ENCODE measurements at places on chromosomes 1 and 21. TPM values are rescaled to one million over a fixed set of nuclear protein-coding genes. Genes with fewer than 3 reads are reported as not detected.

GRCh38 chr1:65986146-65986545 lies 193.5 kb downstream of the PDE4B start:
- no peak for DNase-seq

The GSTM1 gene
- total RNA-seq = 166 TPM

DNA sequence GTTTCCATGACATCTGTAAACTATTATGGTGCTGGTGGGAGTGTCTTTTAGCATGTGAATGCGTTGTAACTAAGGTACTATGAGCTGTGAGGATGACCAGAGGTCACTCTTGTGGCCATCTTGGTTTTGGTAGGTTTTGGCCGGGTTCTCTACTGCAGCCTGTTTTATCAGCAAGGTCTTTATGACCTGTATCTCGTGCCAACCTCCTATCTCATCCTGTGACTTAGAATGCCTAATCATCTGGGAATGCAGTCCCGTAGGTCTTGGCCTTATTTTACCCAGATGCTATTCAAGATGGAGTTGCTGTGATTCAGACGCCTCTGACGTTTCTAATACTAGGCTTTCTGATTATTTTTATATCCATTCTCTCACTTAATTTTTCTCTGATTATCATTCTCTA lies 9.4 kb downstream of the NCAM2 start:
- no peak for DNase-seq

- no peak for DNase-seq
Measured at GRCh38 chr1:34743775-34744174, 11.1 kb upstream of the GJB5 start.

The FMO4 gene
- total RNA-seq = 2.1 TPM

The ASPM gene
- 72.2 TPM for total RNA-seq

DNA sequence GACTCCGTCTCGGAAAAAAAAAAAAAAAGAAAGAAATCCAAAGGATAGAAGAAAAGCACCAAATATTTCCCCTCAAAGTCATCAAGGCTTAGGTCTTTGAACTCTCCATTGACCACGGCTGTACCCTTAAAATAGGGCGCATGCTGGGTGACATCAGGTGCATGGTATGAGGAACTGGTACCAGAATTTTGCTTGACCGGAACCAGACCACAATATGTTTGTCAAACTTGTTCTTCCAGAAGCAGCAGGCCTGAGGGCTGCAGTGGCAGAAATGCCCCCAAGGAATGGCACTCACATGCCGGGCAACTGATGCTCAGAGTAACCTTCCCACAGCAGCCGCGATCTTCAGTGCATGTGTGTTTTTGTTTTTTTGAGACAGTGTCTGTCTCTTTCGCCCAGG lies 21.0 kb downstream of the RCC1 start:
- no peak for DNase-seq

- DNase-seq = no peak
Measured at GRCh38 chr1:28122183-28122582, 33.8 kb upstream of the EYA3 start.

DNA sequence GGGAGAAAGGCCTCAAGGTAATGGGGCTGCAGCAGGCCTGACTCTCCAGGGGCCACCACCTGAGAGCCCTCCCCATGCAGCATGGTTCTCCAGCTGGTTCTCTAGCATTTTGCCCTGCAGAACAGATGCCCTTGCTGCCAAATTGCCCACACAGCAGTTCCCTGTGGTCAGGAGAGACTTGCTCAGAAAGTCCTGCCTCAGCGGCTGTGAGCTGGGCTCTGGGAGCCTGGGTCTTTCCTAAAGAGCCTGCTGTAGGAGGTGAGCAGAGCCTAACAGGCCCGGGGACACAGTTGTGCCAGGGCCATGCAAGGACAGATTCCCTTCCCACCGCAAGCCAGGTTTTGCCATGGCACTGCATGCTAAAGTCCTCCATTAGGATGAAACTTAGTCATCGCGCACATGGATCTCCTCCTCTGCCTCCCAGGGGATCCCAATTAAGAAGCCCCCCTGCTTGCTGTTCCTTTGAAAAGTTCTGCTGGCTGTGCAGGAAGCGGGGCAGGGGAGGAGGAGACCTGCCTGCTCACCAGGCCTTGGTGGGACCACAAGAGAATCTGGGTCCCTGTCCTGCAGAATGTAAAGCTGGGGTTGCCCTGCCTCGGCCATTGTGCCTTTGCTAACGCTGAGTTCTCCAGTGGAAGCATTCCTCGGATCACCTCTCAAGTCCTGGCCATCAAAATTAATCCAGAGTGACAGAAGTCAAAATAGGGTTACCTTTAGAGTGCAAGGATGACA lies 21.4 kb downstream of the TEX35 start:
- DNase-seq = no peak

GRCh38 chr21:18007121-18007520 lies 188.0 kb upstream of the C21orf91 start:
- no peak for DNase-seq

The DENND2D gene
- total RNA-seq = not detected

The BCAR3 gene
- 2.4 TPM for total RNA-seq

GRCh38 chr1:154413177-154413783 lies 8.1 kb downstream of the IL6R start:
- DNase-seq = no peak

The OR6P1 gene
- total RNA-seq = not detected

DNA sequence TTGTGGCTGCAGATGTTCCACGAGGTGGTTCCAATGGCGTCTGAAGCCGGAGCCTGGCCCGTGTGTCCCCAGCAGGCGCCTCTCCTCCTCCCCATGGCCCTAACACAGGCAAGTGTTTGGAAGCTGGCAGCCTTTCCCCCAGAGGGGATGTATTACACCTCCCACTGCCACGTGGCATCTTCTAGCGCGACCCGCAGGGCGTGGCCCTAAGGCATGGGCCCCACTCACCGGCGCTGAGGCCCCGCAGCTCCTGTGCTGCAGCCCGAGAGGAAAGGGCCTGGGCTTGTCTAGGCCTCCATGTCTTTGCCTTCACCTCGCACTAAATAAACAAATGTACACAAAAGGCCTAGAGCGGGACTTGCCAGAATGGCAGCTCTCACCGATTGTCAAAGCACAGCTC lies 37.9 kb downstream of the SLC66A1 start:
- DNase-seq = no peak

The HMCN1 gene
- total RNA-seq = 134 TPM

GRCh38 chr21:31449921-31450535 lies 106.0 kb upstream of the TIAM1 start:
- no peak for DNase-seq

The DDAH1 gene
- total RNA-seq = 32.5 TPM

DNA sequence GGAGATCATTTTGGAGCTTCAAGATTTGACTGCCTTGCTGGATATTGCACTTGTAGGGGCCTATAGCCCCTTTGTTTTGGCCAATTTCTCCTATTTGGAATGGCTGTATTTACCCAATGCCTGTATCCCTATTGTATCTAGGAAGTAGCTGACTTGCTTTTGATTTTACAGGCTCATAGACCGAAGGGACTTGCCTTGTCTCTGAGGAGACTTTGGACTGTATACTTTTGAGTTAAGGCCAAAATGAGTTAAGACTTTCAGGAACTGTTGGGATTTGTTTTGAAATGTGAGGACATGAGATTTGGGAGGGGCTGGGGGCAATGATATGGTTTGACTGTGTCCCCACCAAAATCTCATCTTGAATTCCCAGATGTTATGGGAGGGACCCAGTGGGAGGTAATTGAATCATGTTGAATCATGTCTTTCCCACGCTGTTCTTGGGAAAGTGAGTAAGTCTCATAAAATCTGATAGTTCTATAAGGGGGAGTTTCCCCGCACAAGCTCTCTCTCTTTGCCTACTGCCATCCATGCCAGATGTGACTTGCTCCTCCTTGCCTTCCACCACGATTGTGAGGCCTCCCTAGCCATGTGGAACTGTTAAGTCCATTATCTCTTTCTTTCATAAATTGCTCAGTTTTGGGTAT lies 276.1 kb downstream of the LMX1A start:
- DNase-seq = no peak

The RGS16 gene
- total RNA-seq = 23.1 TPM

The PLEKHN1 gene
- total RNA-seq = not detected

DNA sequence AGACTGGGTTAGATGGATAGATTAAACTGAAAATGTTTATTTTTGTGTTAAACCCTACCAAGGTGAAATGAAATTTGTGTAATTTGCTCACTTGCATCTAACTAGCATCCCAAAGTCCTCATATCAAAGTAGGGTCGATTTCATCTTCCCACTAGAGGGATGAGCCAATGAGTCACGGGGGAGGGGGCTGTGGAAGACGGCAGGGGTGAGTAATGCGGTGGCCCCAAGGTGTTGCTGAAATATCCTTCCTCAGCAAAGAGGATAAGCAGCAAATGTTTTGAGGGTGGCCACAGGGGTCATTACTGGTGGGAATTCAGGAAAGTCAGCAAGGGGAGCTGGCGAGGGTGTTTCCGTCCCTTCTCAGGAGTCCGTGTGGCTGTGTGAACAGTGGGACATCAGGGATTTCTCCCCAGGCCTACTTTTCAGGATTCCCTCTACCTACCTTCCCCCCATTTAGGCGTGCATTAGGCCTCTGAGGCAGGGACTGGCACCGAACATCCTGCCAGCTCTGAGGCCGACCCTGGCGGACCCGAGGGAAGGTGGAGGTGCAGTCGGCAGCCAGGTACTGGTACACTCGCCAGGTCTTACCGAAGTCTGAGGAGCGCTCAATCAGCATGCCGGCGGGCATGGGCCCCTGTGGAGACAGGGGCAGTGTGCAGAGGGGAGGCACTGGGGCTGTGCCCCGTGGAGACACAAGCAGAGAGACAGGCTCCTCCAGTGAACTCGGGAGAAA lies 18.1 kb downstream of the LAMB3 start:
- no peak for DNase-seq

- no peak for DNase-seq
Measured at GRCh38 chr1:214518361-214518760, 33.0 kb downstream of the PTPN14 start.

GRCh38 chr1:119870917-119871596 lies 25.3 kb downstream of the ADAM30 start:
- DNase-seq = peak; percentile 88

GRCh38 chr1:213884942-213885341 lies 102.8 kb upstream of the PROX1 start:
- DNase-seq = no peak

DNA sequence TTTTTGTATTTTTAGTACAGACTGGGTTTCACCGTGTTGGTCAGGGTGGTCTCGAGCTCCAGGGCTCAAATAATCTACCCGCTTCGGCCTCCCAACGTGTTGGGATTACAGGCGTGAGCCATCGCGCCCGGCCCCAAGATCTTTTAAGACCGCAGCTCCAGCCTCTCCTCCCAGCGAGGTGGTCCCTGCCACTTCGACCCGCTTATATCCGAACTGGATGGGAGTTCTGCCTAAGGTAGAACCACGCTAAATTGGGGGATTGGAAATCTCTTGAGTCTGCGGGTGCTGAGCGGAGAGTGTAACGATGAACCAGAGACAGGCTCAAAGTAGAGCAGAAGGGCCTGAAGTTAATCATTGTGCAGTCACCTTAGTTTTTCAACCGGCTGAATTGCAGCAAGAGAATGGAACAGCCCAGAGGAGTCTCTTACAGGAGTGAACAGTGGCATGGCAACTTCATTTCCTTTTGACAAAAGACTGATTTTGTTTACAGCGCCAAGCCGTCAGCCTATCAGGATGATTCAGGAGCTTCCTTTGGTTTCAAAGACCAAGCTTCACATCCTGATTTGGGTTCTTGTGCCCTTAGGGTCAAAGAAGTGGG lies 726 bp upstream of the CYB5R1 start:
- DNase-seq = no peak

- DNase-seq = no peak
Measured at GRCh38 chr1:23083714-23084480, 64.6 kb downstream of the KDM1A start.

DNA sequence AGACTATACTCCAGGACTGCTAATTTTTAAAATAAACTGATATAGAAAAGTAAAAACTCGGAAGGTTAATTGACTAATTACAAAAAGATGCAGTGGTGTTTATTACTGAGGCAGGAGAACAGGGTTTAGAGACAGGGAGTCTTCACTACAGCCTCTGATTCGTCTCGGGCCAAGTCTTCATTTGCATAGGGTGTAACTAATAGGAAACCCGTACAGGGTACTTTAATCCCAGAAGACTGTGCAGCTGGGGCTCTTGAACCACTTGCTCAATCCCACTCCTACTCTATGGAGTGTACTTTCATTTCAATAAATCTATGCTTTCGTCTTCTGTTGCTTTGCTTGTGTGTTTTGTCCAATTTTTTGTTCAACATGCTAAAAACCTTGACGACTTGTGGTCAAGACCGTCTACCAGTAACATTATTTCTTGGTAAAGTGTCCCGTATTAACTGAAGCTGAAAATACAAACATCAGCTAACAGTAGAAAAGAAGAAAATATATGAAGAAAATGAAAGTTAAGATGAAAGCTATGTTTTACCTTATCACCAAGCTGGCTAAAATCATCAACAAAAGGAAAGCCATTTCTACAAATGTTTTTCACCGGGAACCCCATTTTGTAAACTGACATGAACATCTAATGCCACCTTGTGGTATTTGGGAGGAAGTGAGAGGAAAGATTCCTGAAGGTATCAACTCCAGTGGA lies 8.0 kb downstream of the SDHB start:
- DNase-seq = peak; percentile 82

The LCE1C gene
- total RNA-seq = not detected

The TOR1AIP1 gene
- 31.9 TPM for total RNA-seq

- no peak for DNase-seq
Measured at GRCh38 chr1:94646141-94646643, 104.6 kb upstream of the F3 start.

DNA sequence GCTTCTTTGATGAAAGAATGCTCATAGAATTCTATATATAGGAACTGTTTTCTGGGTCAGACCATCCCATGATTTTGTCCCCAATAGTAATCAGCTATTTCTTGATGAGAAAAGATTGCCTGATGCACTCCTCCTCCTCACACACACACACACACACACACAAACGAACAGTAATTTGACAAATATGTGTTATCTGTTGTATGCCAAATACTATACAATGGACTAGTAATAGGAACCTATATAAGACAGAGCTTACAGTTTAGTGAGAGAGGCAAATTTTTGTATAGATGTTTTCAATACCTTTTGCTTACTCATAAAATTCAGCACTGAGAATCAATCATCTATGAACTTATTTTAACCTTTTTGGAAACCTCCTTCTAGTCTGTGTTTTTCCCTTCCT lies 76.8 kb downstream of the PLA2G4A start:
- DNase-seq = no peak

GRCh38 chr1:8089535-8090228 lies 63.6 kb upstream of the ERRFI1 start:
- DNase-seq = peak; percentile 28

GRCh38 chr1:67741121-67741520 lies 56.1 kb downstream of the GADD45A start:
- no peak for DNase-seq

The OR2W3 gene
- total RNA-seq = not detected

The TMEM269 gene
- total RNA-seq = 1.7 TPM

The SLC25A34 gene
- total RNA-seq = 3.2 TPM

- DNase-seq = no peak
Measured at GRCh38 chr1:110280126-110280525, 59.1 kb upstream of the RBM15 start.

DNA sequence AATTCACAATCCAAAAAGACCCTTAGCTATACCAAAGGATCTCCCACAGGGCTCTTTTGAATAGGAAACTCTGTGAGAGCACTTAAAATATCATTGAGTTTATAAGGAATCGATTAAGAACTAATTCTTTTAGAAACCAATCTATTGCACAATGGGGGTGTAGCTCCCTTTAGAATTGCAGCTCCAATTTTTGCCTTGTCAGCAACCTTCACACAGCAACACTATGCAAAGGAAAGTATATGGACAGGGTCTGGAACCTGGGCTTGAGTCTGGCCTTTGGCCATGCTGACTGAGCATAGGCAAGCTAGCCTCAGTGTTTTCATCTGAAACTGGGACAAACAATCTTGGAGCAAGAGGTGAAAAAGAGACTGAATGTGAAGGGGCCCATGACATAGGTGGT lies 17.2 kb upstream of the FAM78B start:
- DNase-seq = no peak

The ANGPTL7 gene
- total RNA-seq = not detected

Measured in A673 (cell line).